Fibroblast of the conjunctiva (primary cell): ENCODE measurements at places on chromosomes 11 and 22.

DNA sequence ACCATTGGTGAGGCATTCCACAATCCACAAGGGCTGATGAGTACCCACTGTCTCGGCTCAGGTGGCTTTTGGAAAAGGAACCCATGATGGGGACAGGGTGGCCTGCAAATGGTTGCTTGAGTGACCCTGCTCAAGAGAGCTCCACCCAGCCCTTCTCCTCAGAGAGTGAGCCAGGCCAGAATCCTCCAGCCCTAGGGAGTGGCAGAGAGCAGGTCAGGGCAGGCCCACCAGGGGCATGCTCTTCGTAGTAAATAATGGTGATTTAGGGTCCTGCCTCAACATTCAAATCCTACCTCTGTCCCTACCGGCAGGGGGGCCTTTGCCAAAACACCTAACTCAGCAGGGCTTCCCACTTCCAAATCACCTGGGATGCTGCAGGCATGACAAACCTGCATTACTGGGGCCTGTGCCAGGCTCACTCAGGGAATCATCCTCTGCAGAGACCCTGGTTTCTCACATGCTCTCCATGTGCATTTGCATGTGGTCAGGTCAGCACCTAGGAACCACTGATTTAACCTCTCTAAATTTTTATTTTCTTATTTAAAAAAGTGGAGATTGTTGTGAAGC lies 17.3 kb upstream of the TP53I11 start:
- DNase-seq: no peak

DNA sequence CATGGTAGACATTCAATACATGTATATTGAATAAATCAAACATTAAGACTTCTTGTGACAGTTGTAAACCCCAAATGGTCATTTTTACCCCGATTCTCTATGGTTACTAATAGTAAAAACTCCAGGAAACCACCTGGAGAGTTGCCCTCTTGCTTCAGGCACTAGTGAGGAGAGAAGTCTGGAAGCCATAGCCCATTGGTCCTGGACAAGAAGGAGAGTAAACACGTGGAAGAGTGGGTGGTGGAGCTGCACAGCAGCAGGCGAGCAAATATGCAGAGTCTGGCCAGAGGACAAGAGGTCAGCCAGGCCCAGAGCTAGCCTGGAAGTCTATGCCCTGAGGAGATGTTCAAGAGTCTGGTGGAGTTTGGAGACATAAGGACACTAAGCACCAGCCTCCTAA lies 17.7 kb downstream of the DCHS1 start:
- peak; percentile 64 for DNase-seq

GRCh38 chr11:65429724-65430405 lies 7.3 kb downstream of the NEAT1 start:
- no peak for DNase-seq

- no peak for DNase-seq
Measured at GRCh38 chr11:102792604-102793003, 5.4 kb downstream of the MMP1 start.

DNA sequence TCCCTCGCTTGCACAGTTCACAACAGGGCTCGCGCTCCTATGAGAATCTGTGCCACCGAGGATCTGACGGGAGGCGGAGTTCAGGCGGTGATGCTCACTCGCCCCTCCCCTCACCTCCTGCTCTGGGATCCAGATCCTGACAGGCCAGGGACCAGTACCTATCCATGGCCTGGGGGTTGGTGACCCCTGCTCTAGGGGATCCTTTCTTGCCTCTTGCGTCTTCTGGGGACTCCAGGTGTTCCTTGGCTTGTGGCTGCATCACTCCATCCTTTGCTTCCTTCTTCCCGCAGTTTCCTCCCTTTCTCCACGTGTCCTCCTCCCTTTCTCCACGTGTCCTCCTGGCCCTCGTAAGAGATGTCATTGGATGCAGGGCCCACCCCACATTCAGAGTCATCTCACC lies 30.6 kb upstream of the KRTAP5-7 start:
- no peak for DNase-seq

GRCh38 chr11:2666828-2667570 lies 32.8 kb downstream of the KCNQ1OT1 start:
- no peak for DNase-seq

DNA sequence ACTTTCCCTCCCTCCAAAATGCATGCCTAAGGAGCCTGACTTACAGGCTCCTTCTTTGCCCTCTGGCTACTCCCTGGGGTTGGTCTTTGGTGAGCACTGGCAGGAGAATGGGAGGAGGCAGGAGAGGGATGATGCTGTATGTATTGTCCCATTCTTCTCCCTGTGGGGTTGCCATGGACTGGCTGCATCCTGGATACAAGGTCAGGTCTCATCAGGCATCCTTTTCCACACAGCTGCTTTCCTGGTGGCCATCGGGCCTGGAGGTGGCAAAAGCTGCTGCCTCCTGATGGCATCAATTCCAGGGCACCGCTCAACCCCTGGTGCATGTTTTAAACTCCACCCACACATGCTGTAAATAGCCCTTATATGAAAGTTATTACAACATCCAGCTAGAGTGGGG lies 257.2 kb downstream of the ETS1 start:
- DNase-seq: no peak

GRCh38 chr11:13644997-13645687 lies 23.3 kb upstream of the FAR1 start:
- DNase-seq: no peak

DNA sequence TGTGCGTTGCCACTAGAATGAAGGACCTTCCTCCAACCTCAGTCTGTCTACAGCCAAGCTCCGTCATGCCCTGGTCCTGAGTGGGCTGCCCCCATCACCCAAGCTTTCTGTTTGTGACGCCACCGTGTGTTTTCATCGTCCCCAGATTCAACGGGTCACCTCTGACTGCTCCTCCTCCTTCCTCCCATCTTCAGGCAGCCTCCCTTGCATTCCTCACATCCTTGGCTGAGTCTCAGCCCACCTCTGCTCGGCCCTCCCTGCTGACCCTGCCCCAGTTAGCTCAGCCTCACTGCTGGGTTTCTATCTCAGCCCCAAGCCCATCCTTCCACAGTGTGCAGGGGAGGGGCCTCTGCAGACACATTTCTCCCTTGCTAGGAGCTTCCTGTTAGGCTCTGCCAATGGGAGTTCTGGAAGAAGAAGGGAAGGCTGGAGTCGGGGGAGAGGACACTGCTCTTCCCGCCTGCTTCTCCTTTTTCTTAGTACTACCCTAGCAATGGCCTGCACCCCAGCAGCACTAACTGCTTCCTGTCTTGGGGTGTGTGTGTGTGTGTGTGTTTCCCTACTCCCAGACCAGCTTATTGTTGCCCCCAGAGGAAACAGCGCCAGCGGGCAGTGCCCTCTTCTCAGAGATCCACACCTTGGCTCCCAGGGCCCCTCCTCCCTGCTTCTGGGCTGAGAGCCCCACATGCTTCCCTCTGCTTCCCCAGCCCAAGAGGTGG lies 5.2 kb downstream of the IFT27 start:
- no peak for DNase-seq

- no peak for DNase-seq
Measured at GRCh38 chr11:126431401-126432064, 76.0 kb downstream of the ST3GAL4 start.

- DNase-seq: no peak
Measured at GRCh38 chr22:19706661-19707151, 7.6 kb upstream of the SEPTIN5 start.
